ENCODE measurements at places on chromosomes 2 and 18.

- DNase-seq, result no peak
Observed at GRCh38 chr2:66604326-66604725, 169.4 kb downstream of the MEIS1 start.

DNA sequence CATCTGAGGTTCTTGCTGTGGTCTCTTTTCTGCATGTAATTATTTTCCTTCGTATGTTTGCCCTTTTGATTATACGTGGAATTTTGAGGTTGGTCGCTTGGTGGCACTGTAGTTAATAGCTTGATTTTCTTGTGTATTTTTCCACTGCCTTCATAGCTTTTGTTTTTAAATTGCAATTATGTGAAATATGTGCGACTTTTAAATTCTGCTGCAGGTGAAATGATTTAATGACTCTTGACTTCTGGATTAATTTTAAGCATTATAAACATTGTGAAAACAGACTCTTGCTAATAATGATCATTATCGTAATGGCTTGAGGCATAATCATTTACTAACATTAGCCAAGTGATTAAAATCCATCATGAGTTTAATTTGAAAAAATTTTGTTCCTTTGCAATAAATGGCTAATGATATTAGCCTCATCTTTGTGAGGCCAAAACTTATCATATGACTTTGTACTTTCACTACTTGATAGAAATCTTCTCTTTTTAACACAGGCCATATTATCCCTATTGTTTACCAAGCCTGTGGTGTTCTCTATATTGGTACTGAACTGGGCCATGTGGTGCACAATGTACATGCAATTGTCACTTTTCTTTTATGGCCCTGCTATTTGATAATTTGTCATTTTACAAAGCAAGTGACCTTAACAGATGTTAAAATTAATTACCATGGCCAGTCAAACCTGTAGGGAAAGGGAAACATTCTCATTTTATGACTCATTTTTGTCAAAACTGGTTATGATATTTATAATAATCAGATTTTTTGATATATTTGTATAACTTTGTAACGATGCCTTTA, 62.8 kb upstream of the NEUROD1 start:
- peak; percentile 45 for DNase-seq

DNA sequence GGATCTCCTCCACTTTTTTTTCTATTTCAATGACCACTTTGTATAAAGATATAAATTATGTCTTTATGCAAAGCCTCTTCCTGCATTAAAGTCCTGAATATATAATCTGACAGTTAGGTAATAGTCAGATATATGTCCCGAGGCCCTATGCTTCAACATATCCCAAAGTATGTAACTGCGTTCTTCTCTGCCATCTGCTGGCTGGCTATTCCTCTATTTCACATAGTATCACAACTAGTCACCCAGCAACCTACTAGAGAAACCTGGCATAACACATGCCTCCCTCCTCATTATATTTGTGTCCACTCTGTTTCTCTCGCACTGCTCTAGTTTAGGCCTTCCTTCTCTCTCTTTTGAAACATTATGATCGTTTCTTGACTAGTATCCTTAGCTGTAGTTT, 640.8 kb downstream of the DPP10 start:
- DNase-seq, result no peak

GRCh38 chr18:7577706-7578105, 10.6 kb downstream of the PTPRM start:
- DNase-seq, result no peak

GRCh38 chr18:9688036-9688741, 19.9 kb upstream of the RAB31 start:
- DNase-seq, result no peak

DNA sequence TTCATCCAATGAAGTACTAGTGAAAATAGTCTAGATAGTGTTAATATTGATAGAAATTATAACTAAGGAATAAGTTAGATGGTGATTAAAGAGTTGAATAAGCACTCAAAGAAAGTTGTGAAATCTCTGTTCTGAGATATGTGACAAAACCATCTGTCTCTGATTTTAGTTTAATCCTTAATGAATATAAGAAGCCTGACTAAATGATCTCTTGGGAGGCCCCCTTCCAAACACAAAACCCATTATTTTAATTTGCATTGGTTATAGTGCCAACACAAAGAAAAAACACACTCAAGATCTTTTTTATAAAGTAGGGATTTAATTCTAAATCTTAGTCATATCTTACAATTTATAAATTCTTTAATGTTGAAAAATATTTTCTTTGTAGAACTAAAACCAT, 34.0 kb downstream of the SCN2A start:
- DNase-seq, result no peak

DNA sequence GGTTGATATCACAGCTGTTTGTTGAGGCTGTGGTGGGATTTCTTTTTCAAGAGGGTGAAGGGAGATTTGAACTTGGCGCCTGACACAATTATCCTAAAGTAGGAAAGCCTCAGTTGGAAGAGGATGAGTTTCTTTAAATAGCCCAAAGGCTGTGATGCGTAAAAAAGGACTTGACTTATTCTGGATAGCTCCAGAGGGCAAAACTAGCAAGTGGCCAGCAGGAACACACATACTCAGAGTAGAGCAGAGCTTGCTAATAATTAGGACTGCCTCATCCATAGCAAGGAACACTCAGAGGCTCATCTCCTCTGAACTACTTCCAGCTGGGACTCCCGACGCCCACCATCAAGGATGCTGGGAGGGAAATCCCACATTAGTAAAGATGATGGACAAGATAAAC, 74.0 kb downstream of the AFF3 start:
- no peak for DNase-seq

- DNase-seq, result no peak
Observed at GRCh38 chr18:61731693-61732376, 161.0 kb downstream of the RNF152 start.

DNA sequence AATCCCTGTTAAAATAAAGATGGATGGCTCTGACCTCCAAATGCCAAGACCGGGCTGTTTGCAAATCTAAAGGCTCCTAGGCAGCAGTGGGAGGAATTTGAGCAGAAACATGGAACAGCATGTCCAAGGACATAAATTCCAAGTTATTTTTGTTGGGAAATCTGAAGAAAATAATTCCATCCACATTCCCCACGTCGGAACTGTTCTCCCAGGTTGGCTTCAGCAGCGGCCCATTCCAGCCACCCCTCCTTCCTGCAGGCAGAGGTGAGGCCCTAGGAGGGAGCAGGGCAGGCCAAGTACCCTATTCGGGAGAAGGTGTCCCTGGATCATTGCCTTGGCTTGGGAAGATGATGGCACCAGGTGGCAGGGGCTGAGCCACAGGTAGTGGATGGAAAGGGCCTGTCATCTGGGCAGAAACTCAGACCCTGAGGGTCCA, 117.1 kb downstream of the CAPN13 start:
- no peak for DNase-seq

DNA sequence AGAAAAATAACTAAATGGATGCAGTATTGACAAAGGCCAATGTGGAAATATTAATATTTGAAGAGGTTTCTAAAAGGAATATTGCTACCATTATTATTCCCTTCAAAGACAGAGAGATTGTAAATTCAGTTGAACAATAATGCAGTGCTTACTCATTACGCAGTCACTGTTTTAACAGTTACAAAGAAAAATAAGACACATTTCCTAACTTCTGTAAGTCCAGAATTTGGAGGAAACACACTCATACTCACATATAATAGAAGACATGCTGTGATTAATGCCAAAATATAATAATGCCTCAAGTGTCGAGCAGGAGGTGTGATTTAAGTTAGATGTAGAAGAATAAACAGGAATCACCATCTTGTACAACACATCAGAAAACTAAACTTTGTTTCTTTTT, 389.2 kb downstream of the FBXO15 start:
- no peak for DNase-seq

- DNase-seq, result no peak
Observed at GRCh38 chr2:176814740-176815367, 397.7 kb upstream of the HNRNPA3 start.

GRCh38 chr2:27320958-27321543, 1.8 kb downstream of the MPV17 start:
- DNase-seq, result no peak

DNA sequence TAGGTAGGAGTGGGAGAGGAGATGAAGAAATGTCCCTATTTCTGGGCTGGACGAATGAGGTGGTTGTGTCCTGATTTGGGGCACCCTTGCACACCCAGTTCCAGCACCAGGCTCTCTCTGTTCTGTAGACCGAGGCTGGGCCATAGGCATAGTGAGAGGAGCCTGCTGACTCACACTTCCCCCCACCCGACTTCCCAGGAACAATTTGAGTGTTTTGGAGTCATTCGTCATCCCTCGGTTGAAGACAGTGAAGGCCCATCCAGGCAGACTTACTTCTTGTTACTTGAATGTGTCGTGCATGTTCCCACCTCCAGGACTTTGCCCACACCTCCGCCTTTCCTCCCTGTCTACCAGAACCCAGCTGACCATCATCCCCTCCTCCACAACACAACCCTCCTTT, 179.1 kb downstream of the HAUS1 start:
- no peak for DNase-seq

GRCh38 chr18:56112013-56112749, 524.2 kb upstream of the TCF4 start:
- DNase-seq, result no peak

DNA sequence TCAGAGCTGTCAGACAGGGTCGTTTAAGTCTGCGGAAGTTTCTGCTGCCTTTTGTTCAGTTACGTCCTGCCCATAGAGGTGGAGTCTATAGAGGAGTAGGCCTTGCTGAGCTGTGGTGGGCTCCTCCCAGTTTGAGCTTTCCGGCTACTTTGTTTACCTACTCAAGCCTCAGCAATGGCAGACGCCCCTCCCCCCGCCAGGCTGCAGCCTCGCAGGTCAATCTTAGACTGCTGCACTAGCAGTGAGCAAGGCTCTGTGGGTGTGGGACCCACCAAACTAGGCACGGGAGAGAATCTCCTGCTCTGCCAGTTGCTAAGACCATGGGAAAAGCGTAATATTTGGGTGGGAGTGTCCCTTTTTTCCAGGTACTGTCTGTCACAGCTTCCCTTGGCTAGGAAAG, 86.5 kb downstream of the EFEMP1 start:
- no peak for DNase-seq

DNA sequence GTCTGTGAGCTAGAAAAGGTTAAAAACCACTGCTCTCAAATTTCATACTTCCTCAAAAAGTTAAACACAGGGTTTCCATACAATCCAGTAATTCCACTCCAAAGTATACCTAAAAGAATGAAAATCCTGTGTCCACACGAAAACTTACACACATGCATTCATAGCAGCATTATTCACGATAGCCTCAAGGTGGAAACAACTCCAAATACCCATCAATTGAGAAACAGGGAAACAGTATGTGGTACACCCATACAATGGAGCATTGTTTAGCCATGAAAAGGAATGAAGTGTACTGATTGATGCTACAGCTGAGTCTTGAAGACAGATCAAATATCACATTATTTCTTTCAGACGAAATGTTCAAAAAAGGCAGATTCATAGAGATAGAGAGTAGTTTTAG, 36.7 kb downstream of the UXS1 start:
- DNase-seq, result no peak

DNA sequence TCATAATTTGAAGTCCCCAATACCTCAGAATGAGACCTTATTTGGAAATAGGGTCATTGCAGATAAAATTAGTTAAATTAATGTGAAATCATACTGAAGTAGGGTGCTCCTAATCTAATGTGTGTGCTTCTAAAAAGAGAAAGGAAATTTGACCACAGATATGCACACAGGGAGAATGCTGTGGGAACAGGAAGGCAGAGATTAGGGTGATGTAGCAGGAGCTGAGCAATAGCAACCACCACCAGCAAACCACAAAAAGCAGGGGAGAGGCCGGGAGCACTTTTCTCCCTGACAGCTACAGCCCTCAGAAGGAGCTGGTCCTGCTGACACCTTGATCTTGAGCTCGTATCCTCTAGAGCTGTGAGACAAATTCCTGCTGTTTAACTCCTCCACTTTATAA, 24.6 kb upstream of the SCG2 start:
- DNase-seq, result no peak

GRCh38 chr18:60018618-60019462, 119.0 kb downstream of the PMAIP1 start:
- no peak for DNase-seq

- no peak for DNase-seq
Observed at GRCh38 chr2:61670591-61671501, 132.7 kb upstream of the XPO1 start.

DNA sequence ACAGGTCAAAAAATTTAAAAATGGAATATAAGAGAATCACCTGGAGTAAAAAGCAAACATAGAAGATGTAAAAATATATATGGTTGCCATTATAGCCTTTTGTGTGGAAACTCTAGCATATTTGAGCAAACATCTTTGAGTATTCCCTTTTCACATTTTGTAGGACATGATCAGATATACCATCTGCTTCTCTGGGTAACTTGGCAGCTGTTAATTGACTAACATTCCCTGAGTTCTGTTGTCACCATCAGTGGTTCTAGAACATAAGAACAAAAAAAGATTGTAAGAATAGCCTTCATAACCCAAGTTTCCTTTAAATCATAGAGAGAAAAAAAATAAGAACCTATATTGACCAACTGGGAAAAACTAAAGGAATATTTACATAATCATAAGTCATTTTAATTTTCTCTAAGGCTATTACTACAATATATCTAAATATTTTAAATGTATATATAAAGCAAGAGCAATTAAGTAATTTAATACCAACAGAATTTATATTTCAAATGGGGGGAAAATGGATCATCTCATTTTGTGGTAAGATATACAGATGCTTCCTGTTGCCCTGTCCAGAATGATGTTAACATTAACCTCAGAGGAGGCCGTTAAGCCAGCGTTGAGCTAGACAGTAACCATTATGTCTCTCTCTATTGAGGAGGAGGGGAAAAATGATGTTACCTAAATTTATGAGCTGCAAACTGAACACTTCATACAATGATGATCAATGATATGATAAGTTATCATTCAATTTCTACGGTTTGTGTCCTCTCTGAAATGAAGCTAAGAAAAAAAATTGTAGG, 9.8 kb upstream of the INO80D start:
- no peak for DNase-seq
